Pons (tissue), 1 donor: ENCODE measurements at places on chromosomes 2 and 18.

- no peak for DNase-seq
Observed at GRCh38 chr18:9437021-9437437, 38.3 kb upstream of the RALBP1 start.

GRCh38 chr2:26529406-26530239 is 51.7 kb upstream of the OTOF start:
- DNase-seq = no peak

- no peak for DNase-seq
Observed at GRCh38 chr2:109322111-109322510, 193.1 kb downstream of the SH3RF3 start.

DNA sequence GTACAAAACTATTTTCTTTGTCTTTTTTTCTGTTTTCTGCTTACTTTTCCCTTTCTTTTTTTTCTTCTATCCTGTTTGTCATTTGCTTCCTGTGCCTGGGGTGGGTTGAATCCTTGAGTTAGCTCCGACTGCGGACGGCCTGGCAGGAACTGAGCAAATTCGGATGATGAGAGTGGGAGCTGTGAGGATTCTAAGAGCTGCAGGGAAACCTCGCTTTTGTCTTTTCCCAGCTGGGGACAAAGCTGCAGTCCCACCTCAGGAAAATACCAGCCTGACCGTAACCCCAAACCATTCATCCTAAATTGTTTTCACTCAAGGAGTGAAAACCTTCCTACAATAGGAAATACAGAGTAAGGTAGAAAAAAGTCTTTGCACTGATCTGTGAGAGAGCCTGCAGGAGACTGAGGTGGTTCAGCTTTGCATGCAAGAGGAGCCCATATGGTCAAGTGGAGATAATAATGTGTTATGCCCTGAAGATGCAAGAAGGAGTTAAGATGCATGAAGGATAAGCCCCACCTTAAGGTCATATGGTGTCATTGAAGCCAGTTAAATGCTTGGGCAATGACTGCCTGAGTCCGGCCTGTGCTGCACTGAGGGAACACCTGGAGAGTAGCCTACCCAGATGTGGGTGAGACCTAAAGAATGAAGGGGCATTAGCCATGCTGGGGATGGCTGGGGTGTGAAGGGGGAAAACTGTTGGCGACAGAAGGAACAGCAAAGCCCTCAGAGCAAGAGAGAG is 31.7 kb upstream of the ARL4C start:
- DNase-seq = no peak

GRCh38 chr18:13159579-13159978 is 59.0 kb upstream of the LDLRAD4 start:
- DNase-seq = peak; percentile 77

DNA sequence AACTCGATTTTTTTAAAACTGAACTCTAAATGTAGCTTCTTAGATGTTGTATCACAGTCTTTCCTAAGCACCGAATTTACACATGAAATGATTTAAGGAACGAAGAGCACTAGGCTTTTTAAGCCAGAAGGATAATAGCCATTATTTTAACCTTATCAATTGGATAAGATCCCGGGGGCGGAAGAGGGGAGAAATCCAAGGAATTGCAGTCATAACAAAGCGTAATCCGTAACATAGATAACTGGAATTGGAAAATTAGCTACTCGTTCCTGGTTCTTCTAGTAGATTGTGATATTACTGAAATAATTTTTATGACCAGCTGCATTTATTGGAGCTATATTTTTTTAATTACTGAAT is 988 bp upstream of the KANSL1L start:
- no peak for DNase-seq

GRCh38 chr2:215705281-215705680 is 269.4 kb upstream of the FN1 start:
- no peak for DNase-seq

- DNase-seq = no peak
Observed at GRCh38 chr2:185475914-185476313, 262.7 kb upstream of the FSIP2 start.

GRCh38 chr18:59467497-59467896 is 108.4 kb upstream of the LMAN1 start:
- no peak for DNase-seq

DNA sequence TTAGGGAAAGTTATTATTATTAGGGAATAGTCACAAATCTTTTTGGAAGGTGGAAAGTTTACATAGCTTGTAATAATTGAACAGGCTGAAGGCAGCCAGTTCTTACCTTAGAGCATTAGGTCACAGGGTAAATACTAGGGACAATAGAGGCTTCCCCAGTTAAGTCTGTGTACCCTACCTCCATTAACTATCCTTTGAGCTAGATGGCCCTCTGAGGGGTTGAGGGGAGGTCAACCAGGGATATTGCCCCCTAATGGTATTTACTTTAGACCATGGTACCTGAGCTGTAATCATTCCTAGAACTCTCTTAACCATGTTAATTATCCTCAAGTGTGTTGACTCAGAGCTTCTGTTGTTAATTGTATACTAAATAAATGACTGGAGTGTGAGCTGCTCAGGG is 120.5 kb upstream of the SCN7A start:
- no peak for DNase-seq

DNA sequence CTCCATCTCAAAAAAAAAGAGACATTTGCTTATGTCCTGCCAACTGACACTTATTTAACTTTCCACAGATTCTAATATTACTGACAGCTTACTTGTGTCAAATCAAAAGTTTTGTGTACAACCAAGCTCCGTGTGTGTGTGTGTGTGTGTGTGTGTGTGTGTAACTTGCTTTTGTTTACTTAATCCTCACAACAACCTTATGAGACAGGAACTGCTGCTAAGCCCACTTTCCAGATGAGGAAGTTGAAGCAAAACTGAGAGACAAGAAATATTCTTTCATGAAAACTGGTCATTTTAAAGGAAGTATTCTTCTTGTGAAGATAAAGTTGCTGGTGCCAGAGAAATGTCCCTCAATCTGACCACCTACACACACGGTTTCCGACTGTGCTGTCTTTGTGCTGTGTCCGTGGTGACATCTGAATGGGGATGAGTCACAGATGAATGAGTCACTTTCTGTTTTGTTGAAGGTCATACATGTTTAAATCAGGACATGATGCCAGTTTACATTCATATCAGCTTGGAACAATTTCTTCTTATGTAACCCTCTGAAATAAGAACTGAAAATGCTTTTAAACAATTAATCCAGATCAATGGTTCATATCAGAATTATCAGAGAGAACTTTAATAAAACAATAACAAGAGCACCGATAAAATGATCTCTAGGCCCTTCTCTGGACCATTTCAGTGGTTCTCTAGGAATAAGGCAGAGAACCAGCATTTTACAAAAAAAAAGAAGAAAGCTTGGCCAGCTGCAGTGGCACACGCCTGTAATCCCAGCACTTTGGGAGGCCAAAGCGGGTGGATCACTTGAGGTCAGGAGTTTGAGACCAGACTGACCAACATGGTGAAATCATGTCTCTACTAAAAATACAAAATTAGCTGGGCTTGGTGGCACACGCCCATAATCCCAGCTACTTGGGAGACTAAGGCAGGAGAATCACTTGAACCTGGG is 95.5 kb downstream of the THNSL2 start:
- DNase-seq = peak; percentile 27

GRCh38 chr2:194616334-194616733 is 1040.7 kb upstream of the SLC39A10 start:
- no peak for DNase-seq

DNA sequence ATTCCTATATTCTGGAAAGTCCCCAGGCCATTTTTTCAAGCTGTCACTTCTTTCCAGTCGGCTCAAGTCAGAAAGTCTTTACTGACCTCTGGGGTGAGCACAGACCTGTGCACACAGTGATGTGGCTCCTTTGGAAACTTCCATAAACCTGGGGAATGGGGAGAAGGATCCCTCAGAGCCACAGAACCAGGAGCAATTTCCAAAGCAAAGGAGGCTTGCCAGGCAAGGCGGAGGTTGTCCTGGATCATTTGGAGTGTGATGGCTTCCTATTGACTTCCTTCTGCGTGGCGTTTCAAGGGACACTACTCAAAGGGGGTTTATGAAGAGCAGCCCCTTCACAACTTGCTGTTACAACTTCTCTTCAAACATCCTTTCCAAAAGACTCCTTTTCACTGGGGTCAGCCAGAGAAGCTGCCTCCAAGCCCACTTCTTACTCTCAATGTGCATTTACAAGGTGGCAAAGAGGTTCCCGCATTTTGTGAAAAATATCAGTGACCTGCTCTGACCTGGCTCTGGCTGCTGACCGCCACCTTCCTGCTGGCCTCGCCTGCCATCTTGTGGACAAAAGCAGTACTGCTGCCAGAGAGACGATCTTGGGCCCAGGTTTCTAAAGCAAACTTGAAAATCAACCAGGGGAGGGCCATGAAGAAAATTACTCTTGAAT is 18.2 kb upstream of the TMEM247 start:
- peak; percentile 86 for DNase-seq

GRCh38 chr2:159795841-159796690 is 1.9 kb downstream of the CD302 start:
- DNase-seq = no peak

- no peak for DNase-seq
Observed at GRCh38 chr2:240831594-240832204, 11.7 kb upstream of the KIF1A start.

DNA sequence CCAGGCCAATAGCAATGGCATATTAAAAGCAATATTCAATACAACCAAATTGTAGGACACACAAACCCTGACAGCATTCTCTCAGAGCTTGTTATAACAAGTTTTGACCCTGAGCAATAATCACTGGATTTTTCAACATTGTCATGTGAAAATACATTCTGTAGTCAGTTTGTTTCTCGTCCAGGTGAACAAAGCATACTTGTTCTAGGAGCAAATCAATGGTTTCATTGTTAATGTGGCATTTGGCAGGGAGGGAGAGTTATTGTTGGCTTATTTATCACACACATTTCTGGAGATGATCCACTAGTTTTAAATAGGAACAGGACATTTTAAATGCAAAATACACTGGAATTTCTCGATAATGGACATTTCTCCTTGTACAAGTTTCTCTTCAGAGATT is 69.9 kb upstream of the L3MBTL4 start:
- peak; percentile 60 for DNase-seq

GRCh38 chr2:126658905-126659561 is 3.1 kb downstream of the GYPC start:
- DNase-seq = peak; percentile 31

DNA sequence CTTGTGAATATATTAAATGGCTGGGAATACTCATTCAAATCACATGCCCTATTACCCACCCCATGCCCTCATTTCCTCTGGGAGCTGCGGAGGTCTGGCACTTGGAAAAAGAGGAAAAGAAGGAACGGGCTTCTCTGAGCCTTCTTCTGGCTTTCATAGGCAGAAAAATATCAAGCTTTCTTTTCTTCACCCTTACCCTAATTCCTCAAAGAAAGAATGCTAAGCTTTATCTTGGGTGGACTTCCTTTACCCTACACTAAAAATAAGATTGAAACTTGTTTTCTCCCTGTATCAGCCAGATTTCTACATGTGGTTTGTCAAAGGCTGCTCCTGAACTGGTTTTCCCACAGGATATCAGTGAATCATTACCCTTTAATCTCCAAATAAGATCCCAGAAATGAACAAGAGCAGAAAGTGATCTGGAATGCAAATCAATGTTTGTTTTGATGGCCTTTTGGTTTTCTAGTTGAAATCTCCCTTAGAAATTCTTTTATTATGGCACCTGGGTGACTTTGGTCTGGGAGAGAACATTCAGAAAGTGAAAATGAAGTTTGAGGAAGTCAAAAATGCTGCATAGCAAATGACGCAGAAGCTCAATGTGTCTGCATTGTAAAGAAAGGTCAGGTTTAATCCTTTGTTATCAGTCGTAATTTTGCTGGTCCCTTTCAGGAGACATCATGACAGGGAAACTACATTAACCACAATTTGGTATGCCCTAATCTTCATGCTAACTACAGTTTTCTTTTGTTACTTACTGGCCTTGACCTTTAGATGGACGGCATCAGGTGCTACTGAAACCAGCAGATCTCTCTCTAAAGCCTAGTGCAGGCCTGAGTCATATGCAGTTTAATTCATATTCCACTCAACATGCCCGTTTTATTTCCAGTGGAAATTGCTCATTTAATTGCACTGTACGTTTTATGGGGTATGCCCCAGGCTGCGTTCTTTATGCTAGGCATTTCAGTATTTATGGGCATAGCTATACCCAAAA is 46.6 kb upstream of the HNRNPA3 start:
- DNase-seq = peak; percentile 70

DNA sequence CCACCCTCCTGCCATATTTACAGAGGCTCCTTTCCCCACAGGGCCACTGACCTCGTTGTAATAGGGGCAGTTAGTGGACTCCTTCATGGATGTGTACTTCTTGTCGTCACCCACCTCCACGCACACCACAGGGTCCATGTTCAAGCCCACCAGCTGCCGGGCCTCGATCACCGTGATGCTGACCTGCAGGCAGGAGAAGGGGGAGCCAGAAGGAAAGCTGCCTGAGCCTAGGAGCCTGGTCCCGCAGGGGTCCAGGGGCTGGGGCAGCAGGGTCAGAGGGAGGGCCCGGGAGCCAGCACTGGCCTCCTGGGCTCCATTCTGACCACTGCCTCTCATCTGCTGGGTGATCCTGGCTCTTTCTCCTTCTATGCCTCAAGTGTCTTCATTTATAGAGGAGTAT is 17.0 kb upstream of the OTOF start:
- no peak for DNase-seq

- DNase-seq = no peak
Observed at GRCh38 chr2:112162956-112163355, 24.8 kb downstream of the FBLN7 start.

DNA sequence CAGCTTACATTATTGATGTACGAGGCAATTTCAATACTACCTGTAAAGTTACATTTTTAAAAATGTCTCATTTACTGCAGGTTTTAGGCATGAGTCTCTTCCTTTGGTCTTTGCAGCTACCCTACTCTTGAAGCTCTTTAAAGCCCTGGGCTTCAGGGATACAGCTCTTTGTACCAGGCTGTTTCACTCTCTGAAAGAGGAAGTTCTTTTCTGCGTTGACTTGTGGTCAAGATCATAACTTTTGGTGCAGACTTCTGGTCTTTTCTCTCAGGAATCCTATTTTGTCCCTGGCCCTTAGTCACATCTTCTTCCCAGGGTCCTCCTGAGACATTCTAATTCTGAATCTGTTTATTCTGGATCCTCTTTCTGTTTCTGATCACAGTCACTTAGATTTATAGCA is 16.6 kb upstream of the HRH4 start:
- peak; percentile 56 for DNase-seq

GRCh38 chr2:31475692-31476091 is 61.1 kb upstream of the XDH start:
- no peak for DNase-seq

GRCh38 chr2:13543550-13543949 is 826.8 kb downstream of the TRIB2 start:
- DNase-seq = no peak

DNA sequence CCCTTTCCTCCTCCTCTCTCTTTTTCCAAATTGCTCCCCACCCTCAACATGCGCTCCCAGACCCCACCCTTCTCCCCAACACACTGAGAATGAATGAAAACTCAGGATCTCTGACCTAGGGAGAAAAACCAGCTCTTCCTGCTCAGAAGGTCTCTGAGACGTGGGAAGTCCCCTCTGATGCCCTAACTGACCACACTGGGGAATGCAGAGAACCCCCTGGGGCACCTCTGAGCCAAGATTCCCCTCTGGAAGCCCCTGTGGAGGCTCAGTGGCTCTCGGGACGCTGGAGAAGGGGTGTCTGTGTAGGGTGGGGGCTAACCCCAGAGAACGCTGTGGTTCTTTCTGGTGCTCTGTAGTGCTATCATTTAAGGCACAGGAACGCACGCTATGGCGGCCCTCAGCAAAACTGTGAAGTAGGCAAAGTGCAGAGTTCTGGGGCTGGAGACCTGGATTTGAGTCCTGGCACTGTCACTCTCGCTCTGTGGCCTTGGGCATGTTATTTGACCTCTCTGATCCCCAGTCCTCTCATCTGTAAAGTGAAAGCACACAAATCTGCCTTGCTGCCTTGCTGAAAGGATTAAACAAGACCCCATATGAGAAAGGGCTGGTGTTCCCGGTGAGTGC is 17.1 kb downstream of the ATOH8 start:
- DNase-seq = no peak
